Endothelial cell (in vitro differentiated cells): ENCODE measurements at places on chromosomes 2 and 18.

DNA sequence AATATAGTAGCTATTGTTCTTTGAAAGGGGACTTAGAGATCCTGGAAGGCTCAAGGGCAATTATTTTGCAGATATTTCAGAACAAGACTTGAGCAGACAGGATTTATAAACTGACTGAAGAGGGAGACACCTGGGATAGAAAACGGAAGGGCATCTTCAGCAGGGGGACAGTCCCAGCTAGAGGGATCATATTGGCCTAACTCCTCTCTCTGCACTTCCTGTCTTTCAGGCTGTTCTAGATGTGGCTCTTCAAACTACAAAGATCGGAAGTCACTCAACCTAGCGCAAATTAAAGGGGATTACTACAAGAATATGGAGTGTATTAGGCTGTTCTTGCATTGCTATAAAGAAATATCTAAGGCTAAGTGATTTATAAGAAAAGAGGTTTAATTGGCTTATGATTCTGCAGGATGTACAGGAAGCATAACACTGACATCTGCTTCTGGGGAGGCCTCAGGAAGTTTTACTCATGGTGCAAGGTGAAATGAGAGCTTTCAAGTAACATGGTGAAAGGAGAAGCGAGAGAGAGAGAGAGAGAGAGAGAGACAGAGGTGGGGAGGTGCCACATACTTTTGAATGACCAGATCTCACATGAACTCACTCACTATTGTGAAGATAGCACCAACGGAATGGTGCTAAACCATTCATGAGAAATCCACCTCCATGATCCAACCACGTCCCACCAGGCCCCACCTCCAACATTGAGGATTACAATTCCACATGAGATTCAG lies 5.3 kb upstream of the CTIF start:
- no peak for DNase-seq

DNA sequence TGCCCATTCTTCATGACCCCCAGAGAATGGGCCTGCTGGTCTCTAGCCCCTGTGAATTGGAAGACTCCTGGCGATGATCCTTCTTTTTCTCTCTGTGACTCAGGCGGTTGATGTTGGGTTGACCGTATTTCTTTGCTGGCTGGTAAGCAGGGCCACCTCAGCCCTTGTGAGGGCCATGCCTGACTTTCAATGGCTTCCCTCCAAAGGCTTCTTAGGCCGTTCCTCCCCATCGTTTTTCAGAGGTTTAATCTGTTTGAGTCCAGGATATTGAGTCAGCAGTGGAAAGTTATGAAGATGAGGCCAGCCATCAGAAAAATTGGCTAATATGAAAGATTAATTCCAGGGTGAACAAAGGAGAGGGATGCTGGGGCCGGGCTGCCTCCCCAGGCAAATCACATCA lies 13.6 kb downstream of the HPCAL1 start:
- no peak for DNase-seq

- DNase-seq = no peak
Measured at GRCh38 chr2:218345491-218346236, 11.0 kb upstream of the CATIP start.

DNA sequence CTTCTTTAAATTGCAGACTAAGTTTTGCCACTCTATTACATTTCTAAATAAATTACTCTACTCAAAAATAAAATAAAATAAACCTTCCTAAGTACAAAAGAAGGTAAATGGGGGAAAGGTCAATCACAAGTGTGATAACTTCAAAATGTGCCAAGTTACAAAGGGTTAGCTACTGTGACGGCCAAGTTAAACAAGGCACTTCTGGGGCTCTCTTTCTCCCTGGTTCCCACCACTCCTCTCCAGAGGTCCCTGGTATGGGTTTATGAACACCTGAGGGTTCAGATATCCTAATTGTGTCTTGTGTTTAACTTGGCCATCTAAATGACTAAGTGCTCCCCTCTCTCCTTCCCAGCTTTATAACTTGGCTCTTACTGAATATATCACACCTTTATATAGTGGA lies 5.4 kb downstream of the ZNF521 start:
- DNase-seq = no peak

- DNase-seq = no peak
Measured at GRCh38 chr2:86249579-86250391, 50.5 kb downstream of the MRPL35 start.

- no peak for DNase-seq
Measured at GRCh38 chr18:69002233-69002632, 204.4 kb downstream of the CCDC102B start.

GRCh38 chr2:4180631-4181030 lies 477.3 kb downstream of the DCDC2C start:
- no peak for DNase-seq

GRCh38 chr2:23850564-23851256 lies 76.2 kb downstream of the ATAD2B start:
- no peak for DNase-seq

DNA sequence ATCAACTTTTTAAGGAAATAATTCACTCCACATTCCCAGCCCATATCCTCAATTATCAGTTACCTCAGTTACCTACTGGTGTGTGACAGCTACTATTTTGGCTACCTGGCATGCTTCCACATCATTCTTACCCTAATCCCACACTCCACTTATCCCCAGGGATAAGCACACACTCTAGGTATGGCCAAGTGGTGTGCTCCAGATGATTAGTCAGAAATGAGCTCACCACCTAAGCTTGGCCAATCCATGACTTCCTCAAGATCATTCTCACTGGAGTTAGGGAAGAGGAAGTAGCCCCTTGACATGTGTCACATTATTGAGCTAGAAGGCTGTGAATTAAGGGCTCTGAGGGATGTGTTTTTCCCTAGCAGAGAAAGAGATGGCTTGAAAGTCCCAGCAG lies 20.9 kb upstream of the SMAD4 start:
- DNase-seq = no peak

- peak; percentile 59 for DNase-seq
Measured at GRCh38 chr2:203328760-203329540, 756 bp downstream of the ABI2 start.

- no peak for DNase-seq
Measured at GRCh38 chr2:129771418-129772189, 207.9 kb upstream of the RAB6C start.

DNA sequence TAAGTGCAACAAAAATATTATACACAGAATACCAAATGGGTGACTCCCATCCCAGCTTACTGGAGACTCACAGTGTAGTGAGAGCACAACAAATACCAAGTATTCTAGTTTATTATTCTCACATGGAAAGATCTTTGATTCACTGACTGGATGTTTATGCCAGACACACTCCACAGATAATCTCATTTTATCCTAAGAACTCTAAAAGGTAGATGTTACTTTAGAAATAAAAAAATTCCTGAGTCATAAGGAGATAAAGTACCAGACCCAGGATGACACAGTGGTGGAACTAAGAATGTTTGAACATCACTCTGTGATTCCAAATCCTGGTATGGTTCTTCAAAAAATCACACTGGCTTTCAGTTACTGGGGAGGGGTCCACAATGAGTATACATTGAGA lies 136.2 kb downstream of the CDH2 start:
- no peak for DNase-seq

DNA sequence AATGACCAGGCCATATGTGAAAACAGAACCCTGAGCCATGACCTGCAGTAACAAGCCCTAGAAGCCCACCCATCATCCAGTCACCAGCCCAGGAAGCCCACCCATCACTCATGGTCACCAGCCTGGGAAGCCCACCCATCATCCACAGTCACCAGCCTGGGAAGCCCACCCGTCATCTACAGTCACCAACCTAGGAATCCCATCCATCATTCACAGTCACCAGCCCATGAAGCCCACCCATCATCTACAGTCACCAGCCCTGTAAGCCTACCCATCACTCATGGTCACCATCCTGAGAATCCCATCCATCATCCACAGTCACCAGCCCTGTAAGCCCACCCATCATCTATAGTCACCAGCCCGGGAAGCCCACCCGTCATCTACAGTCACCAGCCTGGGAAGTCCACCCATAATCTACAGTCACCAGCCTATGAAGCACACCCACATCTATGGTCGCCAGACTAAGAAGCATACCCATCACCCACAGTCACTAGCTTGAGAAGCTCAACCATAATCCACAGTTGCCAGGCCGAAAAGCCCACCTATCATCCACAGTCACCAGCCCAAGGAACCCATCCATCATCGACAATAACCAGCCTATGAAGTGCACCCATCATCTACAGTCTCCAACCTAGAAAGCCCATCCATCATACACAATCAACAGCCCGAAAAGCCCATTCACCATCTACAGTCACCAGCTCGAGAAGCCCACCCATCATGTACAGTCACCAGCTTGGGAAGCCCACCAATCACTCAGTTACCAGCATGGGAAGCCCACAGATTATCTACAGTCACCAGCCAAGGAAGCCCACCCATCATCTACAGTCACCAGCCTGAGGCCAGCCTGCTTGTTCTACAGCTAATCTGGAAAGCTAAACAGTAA lies 91.9 kb downstream of the TWIST2 start:
- DNase-seq = no peak

- DNase-seq = peak; percentile 19
Measured at GRCh38 chr18:63970809-63971205, 926 bp downstream of the SERPINB8 start.

- DNase-seq = no peak
Measured at GRCh38 chr2:218806346-218806978, 24.5 kb downstream of the CYP27A1 start.

GRCh38 chr18:24270358-24270936 lies 127.2 kb downstream of the OSBPL1A start:
- DNase-seq = no peak

DNA sequence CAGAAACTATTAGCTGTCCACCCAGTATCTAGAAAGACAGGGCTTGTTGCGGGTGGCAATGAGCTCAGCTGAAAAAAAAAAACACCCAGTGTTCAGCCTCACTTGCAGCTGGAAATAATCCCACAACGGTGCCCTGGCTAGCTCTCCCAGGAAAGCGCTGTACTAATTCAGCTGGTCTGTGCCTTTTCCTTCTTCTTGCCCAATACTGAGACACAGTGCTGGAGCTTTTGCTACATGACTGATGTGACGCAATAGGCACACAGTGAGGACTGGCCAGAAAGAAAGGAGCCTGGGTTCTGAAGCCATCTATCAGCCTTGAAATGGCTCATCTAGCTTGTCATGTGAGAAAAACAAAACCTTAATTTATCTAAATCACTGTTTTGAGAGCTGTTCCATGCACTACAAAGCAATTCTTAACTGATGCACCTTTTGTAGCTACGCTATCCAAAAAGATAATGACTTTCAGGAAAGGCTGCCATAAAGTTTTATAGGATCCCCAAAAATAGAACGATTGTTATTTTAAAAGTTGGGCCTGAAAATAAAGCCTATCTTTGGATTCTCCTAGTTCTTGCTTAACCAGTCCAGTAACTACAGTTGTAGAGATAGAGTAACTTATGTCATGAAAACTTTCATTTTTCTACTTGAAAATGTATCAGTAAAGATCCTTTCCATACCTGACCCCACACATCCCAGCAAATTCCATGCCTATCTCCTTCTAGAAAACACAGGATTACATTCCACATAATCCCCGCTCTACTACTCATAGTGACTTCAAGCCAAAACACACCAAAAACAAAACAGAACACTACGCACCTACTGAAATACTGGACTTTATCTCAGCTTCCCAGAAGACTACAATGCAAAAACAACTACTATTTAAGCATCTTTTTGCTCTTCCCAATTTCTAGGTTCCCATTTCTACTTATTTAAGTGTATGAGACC lies 15.9 kb downstream of the KIDINS220 start:
- DNase-seq = no peak

DNA sequence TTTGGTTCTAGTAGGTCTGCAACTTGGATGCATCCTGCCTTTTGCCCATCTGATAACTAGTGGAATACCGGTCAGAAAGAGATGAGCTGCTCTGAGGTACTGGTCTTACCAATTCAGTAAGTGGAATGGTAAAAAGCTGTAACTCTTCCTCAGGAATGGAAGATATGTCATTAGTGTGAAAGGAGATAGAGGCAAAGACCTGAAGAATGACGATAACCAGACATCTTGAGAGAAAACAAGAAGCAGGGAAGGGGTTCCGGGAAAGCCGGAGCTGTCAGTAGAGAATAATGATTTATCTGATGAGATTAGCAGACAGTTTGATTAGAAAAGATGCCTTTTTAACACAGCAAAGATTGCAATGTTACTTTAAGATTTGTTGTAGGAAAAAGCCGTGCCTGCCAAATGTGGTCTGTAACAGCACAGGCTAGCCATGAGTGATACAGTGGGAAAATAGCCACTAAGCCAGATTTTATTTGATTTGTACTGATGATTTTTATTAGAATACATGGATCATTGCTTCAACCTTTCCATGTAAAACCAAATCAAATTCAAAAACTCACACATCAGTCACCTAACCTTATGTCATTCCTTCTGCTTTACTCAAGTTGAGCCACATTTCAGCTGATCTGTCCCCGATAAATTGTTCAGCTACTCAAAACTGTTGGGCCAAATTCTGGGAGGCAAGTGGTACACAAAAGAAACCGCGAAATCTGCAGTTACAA lies 110.0 kb downstream of the TCF4 start:
- DNase-seq = no peak

GRCh38 chr2:238518172-238518820 lies 91.6 kb downstream of the ASB1 start:
- DNase-seq = no peak

GRCh38 chr18:35127201-35127600 lies 86.0 kb downstream of the MAPRE2 start:
- no peak for DNase-seq

DNA sequence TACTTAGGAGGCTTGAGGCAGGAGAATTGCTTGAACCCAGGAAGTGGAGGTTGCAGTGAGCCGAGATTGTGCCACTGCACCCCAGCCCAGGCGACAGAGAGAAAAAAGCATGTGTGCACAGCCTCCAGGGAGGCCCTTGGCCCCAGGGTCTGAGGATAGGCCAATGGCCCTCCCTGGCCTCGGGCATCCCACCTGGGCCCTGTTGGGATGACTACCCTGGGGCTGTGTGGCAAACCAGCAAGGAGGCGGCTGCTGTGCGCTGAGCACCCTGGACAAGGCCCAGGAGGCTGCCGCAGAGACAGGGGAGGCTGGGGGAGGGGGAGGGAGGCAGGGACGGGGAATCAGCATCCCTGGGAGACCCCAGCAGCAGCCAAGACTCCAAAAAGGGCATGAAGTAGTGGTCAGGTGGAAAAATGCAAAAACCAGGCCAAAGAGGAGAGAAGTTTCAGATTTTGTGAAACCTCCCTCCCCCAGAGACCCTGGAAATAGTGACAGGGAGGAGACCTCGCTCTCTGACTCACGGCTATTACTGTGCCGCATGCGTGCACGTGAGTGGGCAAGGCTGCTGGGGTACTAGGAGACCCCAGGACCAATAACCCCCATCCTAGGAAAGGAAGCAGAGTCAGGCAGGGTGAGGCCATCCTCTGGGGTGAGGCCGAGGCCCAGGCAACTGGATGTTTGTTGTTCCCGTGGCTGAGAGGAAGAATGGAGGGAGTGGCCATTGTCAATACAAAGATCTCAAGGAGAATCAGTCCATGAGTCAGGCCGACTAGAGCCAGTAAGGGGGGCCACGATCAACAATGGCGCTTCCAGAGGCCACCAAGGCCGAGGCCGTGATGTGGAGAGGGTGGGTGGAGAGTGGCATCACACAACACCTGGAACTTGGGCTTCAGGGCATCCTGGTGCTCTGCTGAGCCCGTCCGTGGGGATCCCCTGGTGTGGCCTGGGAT lies 16.0 kb upstream of the B3GNT7 start:
- DNase-seq = no peak

- DNase-seq = no peak
Measured at GRCh38 chr2:70999362-70999761, 4.7 kb upstream of the TEX261 start.

GRCh38 chr2:45823723-45824206 lies 172.3 kb downstream of the PRKCE start:
- DNase-seq = no peak
